ENCODE measurements at places on chromosomes 7 and 10.

GRCh38 chr10:82251222-82251906 lies 376.4 kb downstream of the NRG3 start:
- no peak for DNase-seq

GRCh38 chr10:63157845-63158624 lies 24.9 kb downstream of the NRBF2 start:
- DNase-seq = peak; percentile 5

- DNase-seq = peak; percentile 41
These were observed 43.3 kb upstream of the NFKB2 start for GRCh38 chr10:102352066-102352715.

GRCh38 chr10:8424555-8425211 lies 370.2 kb downstream of the GATA3 start:
- DNase-seq = no peak

All from activated T-helper 1 cell treated with Interleukin-2 at 50 U/mL for 16 hours (primary cell).